ENCODE measurements at places on chromosomes 2 and 18. TPM values are rescaled to one million over a fixed set of nuclear protein-coding genes. Genes with fewer than 3 reads are reported as not detected.

Gene CRYGC
- not detected for total RNA-seq

Gene TTL
- total RNA-seq, result 26.4 TPM

Gene TUBA3D
- total RNA-seq, result not detected

Gene SERPINB4
- not detected for total RNA-seq
